ENCODE measurements at places on chromosomes 11 and 22.

GRCh38 chr11:2728663-2729332 is 29.0 kb upstream of the KCNQ1OT1 start:
- no peak for DNase-seq

DNA sequence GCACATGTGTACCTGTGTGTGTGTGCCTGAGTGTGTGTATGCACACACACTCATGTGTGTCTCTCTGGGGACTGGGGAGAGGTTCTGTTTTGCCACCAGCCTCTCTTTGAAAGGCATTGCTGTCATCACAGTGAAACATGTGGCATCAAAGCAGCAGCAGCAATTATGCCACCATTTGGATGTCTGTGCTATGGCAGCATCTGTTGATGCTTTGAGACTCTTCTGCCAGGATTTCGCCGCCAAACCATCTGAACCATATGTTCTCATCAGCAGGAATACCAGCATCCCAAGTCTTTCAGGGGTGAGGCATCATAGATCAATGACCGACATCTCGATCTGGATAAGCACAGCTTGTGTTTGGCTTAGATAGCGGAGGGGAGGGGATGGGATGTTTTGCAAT is 168.6 kb downstream of the FAT3 start:
- no peak for DNase-seq

DNA sequence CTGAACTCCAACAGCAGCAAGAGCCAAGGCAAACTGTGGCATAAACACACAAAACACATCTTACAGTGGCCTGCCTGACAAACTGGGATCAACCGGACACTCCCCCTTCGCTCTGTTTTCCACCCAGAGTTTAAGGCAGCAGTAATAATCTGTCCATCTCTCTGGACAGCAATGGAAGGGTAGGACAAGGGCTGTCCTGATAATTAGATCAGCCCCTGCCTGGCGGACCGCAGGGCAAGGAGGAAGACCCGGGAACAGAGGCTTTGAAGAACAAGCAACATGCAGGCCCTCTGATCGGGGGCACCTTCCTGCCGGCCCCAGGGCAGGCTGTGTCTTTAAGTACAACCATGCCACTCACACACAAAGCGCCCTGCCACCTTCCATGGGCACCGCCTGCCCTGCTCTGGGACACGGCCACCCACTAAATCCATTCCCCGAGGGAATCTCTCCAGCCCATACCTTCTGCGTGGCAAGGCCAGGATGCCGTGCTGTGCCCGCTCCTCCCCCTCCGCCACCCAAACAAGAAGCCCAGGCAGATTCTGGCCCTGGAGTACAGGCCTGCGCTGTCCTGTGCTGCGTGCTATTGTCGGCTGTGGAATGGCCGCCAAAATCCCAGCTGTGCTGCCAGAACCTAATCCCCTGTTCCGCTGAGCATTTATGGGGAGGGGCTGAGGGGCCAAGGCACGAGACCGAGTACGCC is 38.8 kb downstream of the NUMA1 start:
- DNase-seq = peak; percentile 44

- DNase-seq = no peak
Observed at GRCh38 chr11:47394050-47394321, 14.4 kb upstream of the SLC39A13 start.

DNA sequence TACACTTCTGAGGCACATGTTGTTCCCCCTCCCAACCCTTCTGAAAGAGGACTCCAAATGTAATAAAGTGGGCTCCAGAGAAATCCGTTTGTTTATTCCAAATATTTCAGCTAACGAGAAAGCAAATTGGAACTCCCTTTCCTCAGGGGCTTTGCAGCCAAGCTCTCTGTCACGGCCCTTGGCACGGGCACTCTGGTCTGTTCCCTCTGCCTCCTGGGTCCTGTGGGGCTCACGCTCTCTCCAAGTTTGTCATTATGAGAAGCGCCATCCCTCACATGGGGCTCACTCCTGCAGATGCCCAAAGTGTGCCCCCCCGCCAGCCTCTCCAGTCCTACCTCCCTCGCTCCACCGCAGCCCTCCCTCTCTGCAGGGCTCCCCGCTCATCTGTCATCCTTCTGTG is 125.4 kb upstream of the POU2AF2 start:
- no peak for DNase-seq

- DNase-seq = no peak
Observed at GRCh38 chr11:62721994-62722393, 5.3 kb downstream of the HNRNPUL2 start.

DNA sequence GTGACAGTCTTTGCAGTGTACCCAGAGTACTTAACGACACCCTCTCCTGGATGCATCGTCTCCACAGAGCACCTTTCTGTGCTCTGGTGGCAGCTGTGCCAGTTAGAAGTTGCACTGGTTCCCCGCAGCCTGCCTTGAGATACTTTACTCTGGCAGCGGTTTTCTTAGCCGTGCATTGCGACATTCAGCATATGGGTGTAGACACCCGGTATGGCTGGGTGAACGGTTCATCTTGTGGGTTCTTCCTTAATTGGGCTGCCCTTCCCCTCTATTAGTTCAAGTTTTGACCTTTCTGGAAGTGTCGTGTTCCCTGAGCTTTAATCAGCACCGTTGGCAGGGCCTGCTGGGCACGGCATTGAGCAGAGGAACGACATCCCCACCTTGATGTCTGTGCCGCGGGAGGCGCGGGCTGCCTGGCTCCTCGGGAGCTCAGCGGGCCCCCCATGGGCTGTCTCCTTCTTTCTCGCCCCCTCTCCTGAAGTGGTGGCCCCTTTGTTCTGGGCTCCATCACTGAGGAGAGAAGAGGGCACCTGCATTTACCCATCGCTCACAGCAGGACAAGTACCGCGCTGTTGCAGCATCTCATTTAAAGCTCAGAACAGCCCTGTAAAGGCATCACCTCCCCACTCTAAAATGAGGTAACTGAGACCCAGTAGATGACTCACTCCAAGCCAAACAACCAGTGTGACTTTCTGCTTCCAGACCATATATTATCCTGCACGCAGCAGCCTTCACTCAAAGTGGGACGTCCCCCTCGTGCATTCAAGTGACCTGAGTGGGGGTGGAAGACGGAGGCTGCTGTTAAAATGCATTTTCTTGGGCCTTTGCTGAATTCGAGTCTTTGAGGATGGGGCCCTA is 13.3 kb downstream of the FAM83F start:
- DNase-seq = no peak

DNA sequence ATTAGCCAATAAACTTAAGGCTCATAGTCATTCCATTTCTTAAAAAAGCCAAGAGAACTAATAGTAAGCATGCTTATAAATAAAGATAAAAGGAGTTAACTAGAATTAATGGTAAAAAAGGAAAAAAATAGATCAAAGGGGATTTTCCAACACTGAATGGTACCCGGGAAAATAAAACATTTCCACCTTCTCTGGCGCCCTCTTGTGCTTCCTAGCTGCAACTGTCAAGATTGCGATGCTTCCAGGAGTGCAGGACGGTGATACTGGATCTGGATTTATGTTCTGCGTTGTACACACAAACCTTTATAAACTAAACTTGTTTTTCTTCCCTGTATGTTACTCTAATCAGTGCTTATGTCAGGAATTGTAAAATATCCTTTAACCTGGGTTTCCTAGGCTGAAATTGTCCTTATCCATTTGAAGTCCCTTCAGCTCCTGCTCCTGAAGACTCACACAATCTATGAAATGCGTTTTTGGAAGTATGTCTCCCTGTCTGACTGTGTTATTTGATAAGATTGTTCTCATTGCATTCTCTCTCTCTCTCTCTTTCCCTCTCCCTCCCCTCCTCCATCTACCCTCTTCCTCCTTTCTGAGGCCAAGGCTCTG is 9.6 kb upstream of the HTATIP2 start:
- DNase-seq = peak; percentile 69

GRCh38 chr22:49119551-49119952 is 708.1 kb downstream of the BRD1 start:
- DNase-seq = no peak

- no peak for DNase-seq
Observed at GRCh38 chr11:66878474-66878873, 21.6 kb downstream of the LRFN4 start.

GRCh38 chr11:20118209-20118608 is 42.1 kb downstream of the DBX1 start:
- DNase-seq = no peak

DNA sequence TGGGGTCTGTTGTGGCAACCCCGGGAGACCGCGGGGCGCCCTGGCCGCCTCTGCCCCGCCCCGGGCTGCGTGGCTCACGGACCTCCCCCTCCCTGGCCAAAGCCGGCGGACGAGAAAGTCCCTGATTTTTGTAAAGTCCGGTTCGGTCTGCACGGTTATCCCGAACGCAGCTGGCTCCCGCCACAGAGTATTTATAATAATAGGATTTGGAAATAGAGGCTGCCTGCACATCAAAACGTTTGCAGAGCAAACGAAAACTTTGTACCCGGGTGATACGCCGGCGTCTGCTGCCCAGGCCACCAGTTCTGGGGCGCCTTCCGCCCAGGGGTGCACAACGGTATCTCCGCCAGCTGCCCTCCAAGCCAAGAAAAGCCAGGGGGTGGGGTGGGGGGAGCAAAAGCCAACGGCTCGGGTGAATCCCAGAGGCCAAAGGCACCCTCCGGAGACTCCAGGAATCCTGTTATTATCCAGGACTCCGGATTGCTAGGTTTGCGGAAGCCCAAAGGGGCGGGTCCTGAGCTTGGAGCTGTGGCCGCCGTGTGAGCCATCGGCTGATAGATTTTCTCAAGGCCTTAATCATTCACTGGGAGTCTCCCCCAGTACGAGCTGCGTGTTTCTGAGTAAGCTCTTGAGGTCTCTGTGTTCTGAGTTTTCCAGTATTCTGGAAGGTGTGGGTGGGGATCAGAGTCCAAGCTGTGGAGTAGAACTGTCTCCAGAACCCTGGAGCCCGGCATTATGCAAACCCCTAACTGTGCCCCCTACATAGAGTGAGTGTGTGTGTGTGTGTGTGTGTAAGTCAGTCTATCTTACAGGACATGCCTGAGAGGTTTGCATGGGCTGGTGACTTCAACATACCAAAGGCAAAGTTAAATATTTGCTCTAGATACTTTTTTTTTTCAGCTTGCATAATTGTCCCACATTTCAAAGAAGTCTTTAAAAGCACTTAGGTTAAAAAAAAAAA is 673 bp upstream of the SHANK2 start:
- peak; percentile 45 for DNase-seq

DNA sequence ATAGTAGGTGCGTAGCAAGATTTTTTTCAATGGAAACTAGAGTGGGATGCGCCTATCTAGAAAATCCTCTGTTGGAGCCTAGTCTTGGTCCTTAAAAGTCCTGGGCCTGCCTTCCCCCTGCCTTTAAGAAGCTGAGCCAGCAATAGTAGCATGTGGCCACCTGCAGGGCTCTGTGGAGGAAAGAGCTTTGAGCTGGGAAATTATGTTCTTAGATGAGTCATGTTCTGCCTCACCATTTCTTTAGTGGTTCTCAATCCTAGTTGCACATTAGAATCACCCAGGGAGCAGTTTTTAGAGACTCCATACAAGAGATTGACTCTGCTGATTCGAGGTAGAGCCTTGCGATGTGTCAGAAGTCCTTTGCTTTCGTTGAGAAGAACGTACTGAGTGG is 133.5 kb downstream of the COMMD9 start:
- peak; percentile 36 for DNase-seq

- DNase-seq = peak; percentile 42
Observed at GRCh38 chr22:36386351-36386899, 1.3 kb downstream of the MYH9 start.

- DNase-seq = no peak
Observed at GRCh38 chr22:46690146-46690545, 47.9 kb downstream of the CERK start.

DNA sequence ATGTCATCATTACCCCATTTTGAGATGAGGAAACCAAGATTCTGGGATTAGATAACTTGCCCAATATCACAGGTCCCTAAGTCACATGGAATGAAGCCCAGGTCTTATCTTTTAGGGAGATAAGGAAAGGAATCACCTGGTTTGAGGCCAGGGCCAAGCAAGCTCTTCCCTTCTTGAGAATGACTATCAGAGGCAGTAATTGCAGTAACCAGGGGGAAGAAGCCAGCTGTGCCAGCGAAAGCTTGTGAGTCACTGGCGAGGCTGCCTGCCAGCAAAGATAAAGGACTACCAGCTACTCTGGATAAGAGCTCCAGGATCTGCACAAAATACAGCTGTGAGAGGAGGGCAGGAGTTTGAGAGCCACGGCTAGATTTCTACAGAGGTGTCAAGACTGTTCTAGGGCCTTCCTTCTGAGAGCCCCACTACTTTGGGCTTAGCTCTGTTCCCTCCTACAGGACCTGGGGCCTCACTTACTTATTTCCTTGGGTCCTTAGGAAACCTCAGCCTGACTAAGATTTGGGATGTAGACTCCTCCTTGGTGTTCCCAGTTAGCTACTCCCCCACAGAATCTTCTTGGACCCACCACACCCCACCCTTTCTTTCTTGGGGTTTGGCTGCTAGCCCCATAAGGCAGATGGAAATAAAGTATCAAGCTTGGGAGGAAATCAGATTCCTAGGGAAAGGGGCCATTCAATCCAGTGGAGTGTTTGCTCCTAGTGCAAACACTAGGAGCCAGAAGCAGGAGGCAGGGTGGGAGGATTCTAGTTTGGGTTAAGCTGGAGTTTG is 9.7 kb upstream of the CCKBR start:
- no peak for DNase-seq

- peak; percentile 16 for DNase-seq
Observed at GRCh38 chr11:57903441-57904123, 120.1 kb upstream of the OR9Q1 start.

DNA sequence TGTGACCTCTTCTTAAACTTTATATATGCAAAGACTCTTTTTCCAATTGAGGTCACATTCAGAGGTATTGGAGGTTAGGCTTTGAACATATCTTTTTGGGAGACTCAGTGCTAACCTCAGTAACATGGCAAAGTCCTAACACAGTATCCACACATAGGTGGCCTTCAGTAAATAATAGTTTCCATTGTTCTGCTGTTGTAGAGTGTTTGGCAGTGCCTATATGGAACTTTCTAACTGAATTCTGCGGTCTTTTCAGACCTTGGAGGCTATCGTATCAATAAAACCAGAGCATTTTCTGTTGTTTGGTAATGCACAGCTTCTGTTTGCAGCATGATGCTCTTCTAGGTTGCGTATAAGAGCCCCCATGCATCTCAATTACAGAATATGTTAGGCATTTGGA is 47.0 kb downstream of the LDLRAD3 start:
- DNase-seq = no peak

DNA sequence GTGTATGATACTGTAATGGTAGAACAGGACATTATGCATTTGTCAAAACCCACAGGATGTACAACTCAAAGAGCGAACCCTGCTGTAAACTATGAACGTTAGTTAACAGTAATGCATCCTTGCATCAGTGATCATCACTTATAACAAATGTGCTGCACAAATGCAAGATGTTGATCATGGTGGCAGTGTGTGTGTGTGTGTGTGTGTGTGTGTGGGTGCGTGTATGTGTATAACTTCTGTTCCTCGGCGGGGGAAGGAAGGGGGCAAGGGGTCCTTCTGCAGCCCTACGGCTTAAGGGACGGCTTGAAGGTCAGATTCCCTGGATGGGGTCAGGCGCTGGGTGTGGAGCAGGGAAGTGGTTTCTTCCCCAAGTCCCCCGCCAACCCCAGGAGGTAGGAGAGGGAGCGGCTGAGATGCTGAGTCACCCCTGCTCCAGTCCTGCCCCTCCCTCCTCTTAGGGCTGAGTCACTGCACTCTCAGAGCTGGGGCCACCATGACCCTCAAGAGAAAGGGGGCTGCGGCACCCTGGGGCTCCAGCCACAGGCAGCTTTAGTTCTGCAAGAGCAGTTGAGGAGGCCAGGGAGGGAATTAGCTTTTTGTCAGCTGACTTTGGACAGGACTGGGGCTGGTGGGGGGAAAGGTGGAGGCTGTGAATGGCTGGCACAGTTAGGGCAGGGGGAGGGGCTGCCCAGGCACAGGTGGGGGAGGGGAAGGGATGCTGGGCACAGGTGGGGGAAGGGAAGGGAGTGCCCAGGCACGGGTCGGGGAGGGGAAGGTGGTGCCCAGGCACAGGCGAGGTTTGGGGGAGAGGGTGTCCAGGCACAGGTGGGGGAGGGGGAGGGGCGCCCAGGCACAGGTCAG is 8.8 kb upstream of the CTSD start:
- peak; percentile 39 for DNase-seq
